Activated CD4-positive, alpha-beta T cell treated with anti-CD3 and anti-CD28 coated beads, Interleukin-2, amount 50 U/mL, for 4 hours (primary cell): ENCODE measurements at places on chromosomes 7 and 10.

DNA sequence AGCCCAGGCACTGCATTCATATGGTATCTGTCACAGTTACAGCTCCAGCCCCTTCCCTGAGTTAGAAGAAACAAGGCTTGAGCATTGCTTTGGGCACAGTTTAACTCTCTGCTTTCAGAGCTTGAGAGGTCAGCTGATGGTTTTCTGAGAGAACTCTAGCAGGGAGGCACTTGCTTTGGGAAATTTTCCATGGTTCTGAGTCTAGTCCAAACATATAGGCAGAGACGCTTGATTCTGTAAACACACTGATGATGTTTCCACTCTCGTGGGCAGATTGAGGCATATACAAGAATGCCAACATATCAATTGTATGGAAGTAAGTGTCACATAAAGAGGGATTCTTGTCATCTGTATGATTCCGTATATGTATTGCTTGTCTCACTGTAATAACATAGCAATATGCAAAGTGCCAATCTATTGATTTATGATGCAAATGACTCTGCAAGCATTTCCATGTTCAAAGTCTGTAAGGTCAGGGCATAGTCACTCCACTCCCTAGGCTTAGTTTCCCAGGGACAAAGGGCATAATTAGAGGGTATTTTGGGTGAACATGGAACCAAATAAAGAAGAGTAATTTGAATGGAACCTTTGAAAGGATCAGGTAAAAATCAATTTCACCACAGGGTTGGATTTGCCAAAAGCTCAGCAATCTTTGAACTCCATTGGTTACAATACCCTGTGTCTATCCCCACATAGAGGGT, 239.0 kb downstream of the INHBA start:
- no peak for DNase-seq

DNA sequence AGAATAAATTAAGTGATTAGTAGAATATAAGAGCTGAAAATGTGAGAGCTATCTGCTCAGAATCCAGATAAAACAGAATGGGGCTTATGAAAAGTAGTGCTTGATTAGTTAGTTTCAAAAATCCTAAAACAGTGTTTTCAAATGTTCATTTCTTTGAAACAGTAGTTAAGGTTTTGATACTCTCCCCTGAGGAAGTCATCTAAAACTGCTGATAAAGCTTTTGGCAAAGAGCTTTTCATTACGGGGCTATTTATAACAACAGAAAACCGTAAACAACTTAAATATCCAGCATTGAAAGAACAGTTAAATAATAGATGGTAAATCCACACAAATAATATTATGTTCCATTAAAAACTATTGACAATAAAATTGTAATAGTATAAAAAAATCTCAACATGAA, 77.5 kb downstream of the NPSR1 start:
- no peak for DNase-seq

GRCh38 chr7:156942708-156943090, 6.8 kb upstream of the NOM1 start:
- DNase-seq = no peak

- DNase-seq = no peak
These were observed 75.9 kb downstream of the CNOT4 start for GRCh38 chr7:135434047-135434446.

DNA sequence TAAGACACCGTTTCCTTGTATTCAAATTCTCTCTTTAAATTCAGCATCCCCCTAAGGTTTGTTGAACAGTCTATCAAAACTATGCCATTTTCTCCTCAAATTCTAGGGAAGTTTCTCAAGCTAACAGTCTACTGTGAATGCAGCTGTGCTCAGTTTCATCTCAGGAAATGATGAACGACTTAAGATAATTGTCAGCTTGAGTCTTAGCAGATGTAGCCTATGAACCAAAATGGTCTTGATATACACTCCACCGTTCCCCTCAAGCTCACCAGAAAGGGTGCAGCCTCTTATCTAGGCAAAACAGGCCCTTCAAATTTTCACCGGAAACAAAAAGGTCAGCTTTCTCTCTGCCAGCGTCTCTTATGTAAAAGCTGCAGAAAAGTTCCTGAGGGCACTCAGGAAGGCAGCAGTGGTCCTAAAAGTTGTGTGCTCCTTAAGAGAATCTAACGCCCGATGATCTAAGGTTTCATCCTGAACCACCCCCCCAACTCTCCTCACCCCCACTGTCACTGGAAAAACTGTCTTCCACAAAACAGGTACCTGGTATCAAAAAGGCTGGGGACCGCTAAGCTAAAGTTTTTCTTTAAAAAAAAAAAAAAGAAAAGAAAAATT, 2.1 kb downstream of the DNAJC9 start:
- DNase-seq = no peak

DNA sequence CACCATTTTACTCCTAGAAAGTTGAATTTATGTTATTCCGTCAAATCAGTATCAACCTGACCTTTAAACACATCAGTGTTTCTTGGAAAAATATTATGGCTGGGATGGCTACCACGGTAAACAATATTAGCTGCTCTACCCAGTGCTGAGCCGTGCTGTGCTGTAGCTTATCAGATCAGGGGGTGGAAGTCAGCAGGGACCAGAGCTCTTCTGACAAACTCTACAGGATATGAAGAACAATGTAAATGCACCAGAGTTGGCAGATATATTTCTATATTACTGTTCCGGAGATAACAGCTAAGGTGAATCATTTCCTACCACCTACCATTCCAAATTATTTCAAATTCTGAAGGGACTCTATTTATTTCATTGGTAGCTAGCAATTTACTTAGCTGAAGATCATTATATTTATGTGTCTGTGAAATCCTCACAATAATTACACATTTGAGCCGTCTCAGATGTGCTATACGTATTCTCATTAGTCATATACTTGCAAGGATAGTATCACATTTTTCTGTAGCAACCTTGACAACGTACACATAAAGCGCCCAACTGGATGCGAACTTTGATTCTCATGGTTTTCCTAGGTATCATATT, 76.5 kb downstream of the TEX36 start:
- DNase-seq = no peak

GRCh38 chr10:104274762-104275721, 6.1 kb downstream of the GSTO2 start:
- DNase-seq = peak; percentile 33

- peak; percentile 43 for DNase-seq
These were observed 93.3 kb downstream of the FAM53B start for GRCh38 chr10:124650820-124651401.

DNA sequence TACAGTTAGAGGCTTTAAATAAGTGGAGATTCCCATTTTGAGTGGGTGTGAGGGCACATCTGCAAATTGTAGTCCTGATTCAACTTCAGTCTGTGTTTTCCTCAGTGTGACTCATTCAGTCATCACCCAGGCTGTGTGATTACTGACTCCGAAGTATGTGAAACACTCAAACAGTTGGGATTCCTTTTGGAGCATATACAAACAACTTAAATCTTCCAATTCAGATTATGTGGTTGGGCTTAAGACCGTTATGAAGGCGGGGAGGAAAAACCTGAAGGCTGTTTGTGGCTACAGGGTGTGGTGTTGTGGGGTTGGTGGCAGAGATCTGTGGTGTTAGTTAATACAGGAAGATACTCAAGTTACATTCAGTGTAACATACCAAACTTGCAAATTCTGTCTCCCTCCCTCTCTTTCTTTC, 259.7 kb upstream of the FERD3L start:
- DNase-seq = no peak

GRCh38 chr7:150954986-150955518, 23.1 kb downstream of the KCNH2 start:
- no peak for DNase-seq

- no peak for DNase-seq
These were observed 29.4 kb downstream of the CFAP46 start for GRCh38 chr10:132912713-132913558.

DNA sequence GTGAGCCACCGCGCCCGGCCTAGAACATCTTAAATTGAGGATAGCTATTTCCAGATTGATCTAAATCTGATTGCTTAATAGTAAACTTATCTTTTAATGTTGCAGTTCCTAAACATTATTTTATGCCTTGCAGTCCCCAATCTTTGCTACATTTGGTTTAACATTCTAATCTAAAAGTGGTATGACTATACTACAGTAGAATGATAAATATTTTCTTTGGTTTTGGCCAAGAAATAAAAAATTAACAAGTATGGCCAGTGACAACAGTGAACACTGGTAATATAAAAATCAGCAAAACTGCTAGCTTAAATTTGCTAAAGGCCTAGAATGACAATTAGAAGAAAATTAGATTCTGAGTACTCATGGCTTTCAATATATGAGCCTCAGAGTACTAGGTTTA, 73.5 kb downstream of the CDK6 start:
- DNase-seq = no peak

DNA sequence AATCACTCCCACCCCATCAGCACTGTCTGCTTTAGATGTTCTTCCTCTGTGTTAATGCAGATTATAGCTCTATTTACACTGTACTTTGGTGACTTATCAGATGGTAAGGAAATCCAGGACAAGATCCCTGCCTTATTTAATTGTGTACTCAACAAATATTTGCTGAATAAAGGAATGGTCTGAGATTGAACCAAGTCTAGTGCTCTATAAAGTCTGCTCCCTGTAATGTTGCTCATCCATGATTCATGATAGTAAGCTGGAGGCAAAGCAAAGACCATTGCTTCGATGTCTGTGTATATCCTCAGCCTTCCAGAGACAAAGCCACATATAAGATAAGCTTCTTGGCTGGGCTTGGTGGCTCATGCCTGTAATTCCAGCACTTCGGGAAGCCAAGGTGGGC, 33.5 kb downstream of the PLCE1 start:
- no peak for DNase-seq

DNA sequence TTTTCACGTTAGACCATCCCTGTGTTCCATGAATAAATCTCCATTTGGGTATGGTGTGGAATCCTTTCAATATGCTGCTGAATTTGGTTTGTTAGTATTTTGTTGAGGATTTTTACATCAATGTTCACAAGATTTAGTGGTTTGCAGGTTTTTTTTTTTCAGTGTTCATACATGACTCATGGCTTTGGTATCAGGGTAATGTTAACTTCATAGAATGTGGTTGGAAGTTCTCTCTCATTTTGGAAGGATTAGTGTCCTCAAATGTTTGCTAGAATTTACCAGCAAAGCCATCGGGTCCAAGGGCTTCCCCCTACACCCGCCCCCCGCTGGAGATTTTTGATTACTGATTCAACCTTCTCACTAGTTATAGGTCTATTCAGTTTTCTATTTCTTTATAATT, 398.0 kb downstream of the NXPH1 start:
- no peak for DNase-seq

DNA sequence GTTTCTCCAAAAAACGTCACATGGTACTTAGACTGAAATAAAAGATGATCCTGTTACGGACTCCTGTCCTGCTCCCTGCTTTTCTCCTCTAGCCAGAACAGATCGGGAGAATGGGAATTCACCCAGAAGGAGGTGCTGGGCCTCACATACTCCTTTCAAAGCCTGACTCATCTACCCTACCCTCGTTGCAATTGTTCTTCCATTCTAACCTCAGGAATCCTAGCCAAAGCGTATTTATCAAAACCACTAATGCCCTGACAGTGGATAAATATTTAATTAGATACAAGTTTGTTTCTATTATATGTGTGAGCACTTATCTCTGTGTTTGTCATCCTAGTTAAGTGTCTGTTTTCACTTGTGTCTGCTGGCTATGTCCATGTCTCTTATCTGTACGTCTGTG, 21.7 kb downstream of the ZCWPW1 start:
- no peak for DNase-seq

- DNase-seq = no peak
These were observed 97.9 kb upstream of the FZD8 start for GRCh38 chr10:35739998-35740397.

DNA sequence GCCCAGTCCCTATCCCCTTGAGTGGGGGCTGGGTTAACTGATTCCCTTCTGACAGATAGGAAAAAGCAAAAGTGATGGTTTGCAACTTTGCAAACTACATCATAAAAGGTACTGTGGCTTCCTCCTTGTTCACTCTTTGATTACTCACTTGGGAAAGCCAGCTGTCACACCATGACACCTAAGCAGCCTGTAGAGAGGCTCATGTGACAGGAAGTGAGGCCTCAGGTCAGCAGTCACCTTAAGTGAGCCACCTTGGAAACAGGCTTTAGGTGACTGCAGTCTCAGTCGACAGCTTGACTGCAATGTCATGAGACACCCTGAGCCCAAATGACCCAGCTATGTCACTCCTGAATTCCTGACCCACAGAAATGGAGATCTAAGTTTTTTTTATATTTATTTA, 4.3 kb upstream of the CHCHD2 start:
- no peak for DNase-seq

- DNase-seq = no peak
These were observed 62.4 kb downstream of the PRKAG2 start for GRCh38 chr7:151814400-151815009.

- DNase-seq = no peak
These were observed 185.6 kb upstream of the LRGUK start for GRCh38 chr7:133941496-133941895.

DNA sequence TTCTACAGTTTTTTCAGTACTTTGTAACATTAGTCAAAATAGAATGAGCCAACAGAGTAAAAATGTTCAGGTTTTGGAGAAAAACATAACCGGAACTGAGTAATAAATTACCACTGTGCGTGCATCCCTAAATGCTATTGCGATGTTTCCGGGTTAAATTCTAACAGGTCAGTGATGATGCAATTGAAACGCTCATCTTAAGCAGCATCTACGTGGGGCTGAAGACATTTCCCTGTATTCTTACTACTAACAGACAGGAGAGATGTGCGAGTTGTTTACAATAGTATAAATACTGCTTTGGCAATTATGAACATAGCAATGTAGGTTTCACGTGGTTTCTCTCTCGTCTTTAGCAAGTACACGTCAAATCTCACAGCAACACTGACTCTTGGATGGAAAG, 149.4 kb downstream of the USP6NL start:
- DNase-seq = no peak

GRCh38 chr7:18037609-18038008, 10.0 kb upstream of the PRPS1L1 start:
- no peak for DNase-seq

GRCh38 chr7:99707096-99707495, 27.3 kb upstream of the CYP3A5 start:
- DNase-seq = no peak

DNA sequence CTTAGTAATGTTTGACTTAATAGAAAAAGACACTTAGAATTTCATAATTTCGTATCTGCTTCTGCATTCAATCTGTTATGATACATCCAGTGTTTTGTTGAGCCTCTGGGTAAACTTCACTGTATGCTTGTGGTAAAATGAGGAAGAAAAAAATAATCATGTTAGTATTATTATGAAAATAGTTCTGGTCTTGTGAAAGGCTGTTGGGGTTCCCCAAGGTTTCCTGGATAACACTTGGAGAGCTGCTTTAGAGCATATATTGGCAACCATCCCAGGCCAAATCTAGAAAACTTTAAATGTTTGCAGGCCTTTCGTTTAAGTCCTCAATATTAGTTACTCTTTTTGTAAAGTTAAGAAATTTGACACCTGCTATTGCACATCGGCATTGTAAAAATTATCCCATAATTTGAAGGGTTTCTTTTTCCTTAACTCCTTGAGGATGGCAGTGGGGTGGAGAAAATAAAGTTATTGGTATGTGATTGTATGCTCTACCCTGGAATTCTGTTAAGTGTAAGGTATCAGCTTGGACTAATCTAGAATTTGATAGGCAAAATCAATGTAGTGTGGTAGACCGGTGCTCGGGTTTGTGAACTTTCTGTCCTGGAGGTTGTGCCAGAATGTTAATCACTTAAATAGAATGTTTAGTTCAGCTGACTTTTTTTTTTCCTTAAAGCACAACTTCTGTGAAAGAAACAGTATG, 54.5 kb downstream of the WAC start:
- no peak for DNase-seq

- DNase-seq = no peak
These were observed 14.7 kb downstream of the FKBP6 start for GRCh38 chr7:73342645-73343044.
